Kidney (tissue), 22 donors: ENCODE measurements at places on chromosomes 12 and 14.

GRCh38 chr12:44025499-44025898 is 189.6 kb downstream of the TMEM117 start:
- DNase-seq, result no peak

- DNase-seq, result no peak
Observed at GRCh38 chr12:2320841-2321240, 268.1 kb downstream of the CACNA1C start.

- peak; percentile 58 for DNase-seq
Observed at GRCh38 chr12:46770501-46771183, 55.2 kb downstream of the SLC38A4 start.

GRCh38 chr12:10065241-10065640 is 33.5 kb downstream of the CLEC1A start:
- no peak for DNase-seq

DNA sequence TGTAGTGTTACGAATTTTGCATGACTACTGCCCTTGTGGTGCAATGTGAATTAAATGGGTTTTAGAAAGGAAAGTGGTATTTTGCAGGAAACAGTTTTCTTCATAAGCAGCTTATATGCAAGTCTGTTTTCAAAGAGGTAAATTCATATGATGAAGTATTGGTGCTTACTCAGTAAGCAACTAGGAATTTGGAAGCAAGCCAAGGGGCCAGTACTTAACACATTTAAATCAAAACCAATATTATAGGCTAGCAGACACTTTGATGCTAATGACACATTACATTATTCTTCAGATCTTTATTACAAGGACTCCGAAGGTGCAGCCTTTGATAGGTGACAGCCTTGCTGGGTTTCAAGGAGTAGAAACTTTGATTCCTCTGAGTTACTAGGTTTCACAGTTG is 23.1 kb downstream of the MGAT4C start:
- peak; percentile 3 for DNase-seq

DNA sequence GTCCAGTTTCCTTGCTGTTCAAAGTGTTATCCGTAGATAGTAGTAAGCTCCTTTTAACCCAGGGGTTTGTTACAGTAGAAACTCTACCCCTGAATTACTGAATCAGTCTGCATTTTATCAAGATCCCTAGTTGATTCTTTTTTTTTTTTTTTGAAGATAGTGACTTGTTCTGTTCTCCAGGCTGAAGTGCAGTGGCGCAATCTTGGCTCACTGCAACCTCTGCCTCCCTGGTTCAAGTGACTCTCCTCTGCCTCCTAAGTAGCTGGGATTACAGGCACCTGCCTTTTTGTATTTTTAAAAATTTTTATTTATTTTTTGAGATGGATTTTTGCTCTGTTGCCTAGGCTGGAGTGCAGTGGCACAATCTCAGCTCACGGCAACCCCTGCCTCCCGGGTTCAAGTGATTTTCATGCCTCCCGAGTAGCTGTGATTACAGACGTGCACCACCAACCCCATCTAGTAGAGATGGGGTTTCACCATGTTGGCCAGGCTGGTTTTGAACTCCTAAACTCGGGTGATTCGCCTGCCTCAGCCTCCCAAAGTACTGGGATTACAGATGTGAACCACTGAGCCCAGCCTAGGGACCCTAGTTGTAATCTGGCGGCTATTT is 10.5 kb downstream of the LARP4 start:
- DNase-seq, result no peak

DNA sequence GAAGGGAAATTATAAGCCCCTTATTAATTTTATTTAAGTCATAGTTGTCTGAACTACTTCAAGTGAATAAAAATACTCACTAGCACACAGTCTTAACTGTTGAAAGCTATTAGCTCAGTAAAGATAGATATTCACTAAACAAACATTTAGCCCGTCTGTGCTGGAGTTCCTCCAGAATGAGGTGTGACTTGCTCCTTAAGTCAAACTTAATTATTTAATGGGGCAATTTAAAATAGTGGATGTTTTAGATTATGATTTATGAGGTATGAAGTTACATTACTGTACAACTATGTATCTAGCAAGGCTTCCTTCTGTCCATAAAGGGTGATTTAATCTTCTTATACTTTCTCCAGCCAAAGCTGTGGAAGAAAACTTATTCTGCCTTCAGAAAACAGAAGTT is 414.0 kb upstream of the FLRT2 start:
- DNase-seq, result no peak

GRCh38 chr12:119835068-119835467 is 42.1 kb downstream of the CIT start:
- no peak for DNase-seq

DNA sequence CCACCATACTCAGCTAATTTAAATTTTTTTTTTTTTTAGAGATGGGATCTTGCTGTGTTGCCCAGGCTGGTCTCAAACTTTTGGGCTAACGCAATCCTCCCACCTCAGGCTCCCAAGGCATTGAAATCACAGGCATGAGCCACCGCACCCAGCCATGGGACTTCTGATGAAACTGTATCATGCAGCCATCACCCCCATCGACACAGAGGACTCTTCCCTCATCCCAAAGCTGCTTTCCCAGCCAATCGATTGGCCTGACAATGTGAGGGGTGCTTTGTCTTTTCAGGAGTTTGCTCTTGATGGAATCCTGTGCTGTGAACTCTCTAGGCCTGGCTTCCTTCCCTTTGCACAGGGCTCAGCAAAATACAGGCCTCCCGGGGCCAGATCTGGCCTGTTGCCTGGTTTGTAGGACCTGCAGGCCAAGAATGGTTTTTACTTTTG is 59.6 kb upstream of the NCOR2 start:
- DNase-seq, result no peak

- no peak for DNase-seq
Observed at GRCh38 chr12:31033146-31033545, 40.5 kb upstream of the DDX11 start.

DNA sequence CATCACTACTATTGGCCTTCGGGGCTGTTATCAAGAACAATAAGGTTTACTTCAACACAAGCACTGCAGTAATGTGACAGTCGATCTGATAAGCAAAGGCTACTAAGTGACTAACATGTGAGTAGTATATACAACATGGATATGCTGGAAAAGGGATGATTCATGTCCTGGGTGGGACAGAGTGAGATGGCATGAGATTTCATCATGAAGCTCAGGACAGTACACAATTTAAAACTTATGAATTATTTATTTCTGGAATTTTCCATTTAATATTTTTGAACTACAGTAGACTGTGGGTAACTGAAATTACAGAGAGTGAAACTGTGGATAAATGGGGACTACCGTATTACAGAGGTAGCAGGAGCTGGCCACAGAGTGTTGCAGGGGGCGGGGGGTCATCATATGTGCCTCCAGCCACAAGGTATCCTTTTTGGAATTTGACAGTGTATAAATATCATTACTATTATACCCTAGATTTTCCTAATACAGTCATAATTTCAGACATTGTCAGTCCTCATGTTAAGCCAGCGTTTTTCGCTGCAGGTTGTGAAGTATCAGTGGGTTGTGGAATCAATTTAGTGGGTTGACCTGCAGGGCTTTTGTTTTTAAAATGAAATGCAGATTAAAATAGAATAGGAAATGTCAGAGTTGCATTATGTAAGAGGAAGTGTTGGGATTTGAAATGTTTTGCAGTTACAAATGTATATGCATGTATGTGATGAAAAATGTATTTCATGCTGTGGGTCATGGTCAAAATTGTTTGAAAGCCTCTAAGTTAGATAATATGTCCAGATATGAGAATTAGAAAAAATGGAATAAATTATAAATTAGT is 148.0 kb upstream of the NUDT4 start:
- DNase-seq, result no peak

DNA sequence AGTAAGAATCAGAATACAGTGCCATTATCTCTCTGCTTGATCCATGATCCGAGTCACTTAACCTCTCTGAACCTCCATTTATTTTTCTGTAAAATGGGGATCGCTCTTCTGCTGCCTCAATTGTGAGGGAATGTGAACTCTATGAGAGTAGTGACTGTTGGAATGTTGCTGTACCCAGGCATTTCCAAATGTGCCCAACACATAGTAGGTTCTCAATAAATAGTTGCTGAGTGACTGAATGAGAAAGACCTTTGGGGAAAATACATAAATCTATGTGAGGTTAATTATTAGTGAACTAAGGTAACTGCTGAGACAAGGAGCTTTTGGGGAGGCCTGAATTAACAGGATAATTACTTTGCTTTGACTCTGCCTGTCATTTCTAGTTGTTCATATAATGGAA is 33.9 kb upstream of the NR1H4 start:
- no peak for DNase-seq

DNA sequence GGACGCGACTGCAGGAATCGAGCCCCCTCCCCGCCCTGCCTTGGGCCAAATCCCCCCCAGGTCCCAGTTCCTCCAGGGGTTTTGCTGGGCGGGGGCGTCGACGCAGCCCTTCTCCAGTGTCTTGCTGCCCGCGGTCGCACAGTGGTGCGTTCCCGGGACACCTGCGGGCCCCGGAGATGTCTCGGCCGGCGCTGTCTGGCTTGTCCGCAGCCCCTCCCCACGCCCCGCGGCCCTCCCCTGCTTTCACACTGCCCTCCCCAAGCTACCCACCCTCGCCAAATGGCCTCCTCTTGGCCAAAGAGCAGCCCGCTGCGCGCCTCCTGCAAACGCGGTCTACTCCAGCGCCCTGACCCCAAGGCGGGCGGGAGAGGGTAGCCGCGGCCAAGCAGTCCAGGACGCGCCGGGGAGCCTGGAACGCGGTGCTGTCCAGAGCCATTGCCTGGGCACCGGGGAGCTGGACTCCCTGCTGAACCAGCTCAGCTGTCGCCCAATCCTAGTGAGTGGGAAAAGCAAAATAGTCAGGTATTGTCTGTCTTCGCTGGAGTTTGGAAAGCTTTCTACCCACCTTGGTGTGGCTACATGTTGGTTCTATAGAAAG is 122.0 kb downstream of the AACS start:
- DNase-seq, result peak; percentile 38

- no peak for DNase-seq
Observed at GRCh38 chr12:42865282-42865681, 275.7 kb upstream of the PRICKLE1 start.

- DNase-seq, result no peak
Observed at GRCh38 chr14:49405291-49405690, 180.9 kb downstream of the RPS29 start.

GRCh38 chr14:89466944-89467343 is 49.9 kb upstream of the FOXN3 start:
- DNase-seq, result no peak

GRCh38 chr12:55392032-55392795 is 8.1 kb upstream of the OR6C65 start:
- no peak for DNase-seq

DNA sequence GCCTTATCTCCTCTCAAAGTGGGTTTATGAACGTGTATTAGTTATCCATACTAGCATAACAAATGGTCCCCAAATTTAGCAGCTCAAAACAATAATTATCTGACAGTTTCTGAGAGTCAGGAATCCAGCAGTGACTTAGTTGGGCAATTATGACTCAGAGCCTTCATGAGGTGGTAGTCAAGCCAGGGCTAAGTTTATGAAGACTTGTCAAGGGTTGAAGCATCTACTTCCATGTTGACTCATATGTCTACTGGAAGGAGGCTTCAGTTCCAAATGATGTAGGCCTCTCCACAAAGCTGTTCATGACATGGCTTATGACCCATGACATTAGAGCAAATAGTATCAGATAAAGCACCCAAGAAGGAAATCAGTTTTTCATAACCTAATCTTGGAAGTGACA is 73.2 kb downstream of the IPO8 start:
- DNase-seq, result no peak

GRCh38 chr14:24398653-24399446 is at the start of gene NYNRIN:
TSS of gene NYNRIN (plus strand) at chr14:24399003. CDS start at chr14:24399247, 244 bp downstream.
- peak; percentile 89 for DNase-seq

DNA sequence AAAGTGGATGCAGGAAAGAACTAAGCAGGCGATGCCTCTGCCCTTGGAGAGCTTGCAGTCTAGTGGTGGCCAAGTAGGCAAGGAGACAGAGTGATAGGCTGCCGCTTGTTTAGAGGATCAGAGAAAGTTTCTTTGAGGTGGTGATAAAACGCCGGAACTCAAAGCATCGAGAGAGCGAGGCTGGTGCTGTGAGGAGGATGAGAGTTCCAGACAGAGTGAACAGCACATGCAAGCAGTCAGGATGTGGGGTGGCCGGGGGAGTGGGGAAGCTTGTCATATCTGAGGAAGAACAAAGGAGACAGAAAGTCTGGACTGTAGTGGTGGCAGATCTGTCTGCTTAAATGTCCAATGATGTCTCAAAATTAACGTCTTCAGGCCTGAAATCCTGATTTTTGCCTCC is 319.7 kb downstream of the SNAPC1 start:
- no peak for DNase-seq

GRCh38 chr14:69325646-69326265 is 65.8 kb downstream of the GALNT16 start:
- DNase-seq, result no peak

- DNase-seq, result no peak
Observed at GRCh38 chr12:120453977-120454376, 7.7 kb downstream of the GATC start.

DNA sequence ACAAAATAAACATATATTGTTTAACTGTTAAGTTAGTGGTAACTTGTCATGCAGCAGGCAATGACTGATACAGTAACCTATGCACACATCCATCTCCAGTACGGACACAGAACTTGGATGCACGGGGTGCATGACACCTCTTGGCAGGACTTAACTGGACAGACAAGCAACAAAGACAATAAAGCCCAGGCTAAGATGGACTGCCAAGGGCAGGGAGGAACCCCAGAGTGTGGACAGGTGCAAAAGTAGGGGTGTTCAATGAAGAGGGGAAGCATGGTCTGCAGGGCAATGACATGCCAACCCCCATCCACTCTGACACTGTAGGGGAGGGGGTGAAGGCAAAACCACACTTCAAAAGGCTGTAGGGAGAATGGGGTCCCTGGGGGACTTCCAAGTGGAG is 11.7 kb downstream of the SSH1 start:
- no peak for DNase-seq

DNA sequence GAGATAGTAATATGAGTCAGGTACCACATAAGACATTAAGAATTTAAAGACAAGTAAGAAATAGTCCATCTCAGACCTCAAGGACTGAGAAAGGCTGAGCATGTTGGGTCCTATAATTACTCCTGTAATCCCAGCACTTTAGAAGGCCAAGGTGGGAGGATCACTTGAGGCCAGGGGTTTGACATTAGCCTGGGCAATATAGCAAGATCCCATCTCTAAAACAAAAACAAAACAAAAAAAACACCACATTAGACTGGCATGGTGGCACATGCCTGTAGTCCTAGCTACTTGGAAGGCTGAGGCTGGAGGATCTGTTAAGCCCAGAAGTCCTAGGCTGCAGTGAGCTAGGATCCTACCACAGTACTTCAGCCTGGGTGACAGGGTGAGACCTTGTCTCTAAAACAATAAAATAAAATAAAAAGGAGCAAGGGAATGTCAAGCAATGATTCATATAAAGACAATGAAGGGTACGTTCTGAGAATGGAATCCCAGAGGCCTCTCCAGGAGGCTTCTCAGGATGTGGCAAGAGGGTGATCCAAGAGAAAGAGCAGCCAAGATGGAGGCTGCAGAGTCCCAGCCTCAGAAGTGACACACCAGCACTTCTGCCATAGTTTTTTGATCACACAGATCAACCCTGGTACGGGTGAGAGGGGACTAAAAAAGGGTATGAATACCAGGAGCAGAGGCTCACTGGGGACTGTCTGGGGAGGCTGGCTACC is 206.4 kb downstream of the CRADD start:
- no peak for DNase-seq
